Smooth muscle cell of the umbilical artery (primary cell): ENCODE measurements at places on chromosomes 4 and X. TPM values are rescaled to one million over a fixed set of nuclear protein-coding genes. Genes with fewer than 3 reads are reported as not detected.

Gene PABPC4L
- 8.6 and 25.2 TPM in 2 replicates for total RNA-seq

Gene PLS3
- total RNA-seq, result 504 and 520 TPM in 2 replicates

Gene ELMOD2
- 60.0 and 72.8 TPM in 2 replicates for total RNA-seq

Gene CXCR3
- not detected in 2 replicates for total RNA-seq

Gene TCEAL7
- 15.9 and 26.1 TPM in 2 replicates for total RNA-seq

Gene CXorf58
- not detected in 2 replicates for total RNA-seq

Gene DUSP21
- total RNA-seq, result not detected in 2 replicates

Gene GRIA2
- not detected in 2 replicates for total RNA-seq

Gene EREG
- total RNA-seq, result under 0.01 and 0.09 TPM in 2 replicates

Gene HPSE
- total RNA-seq, result 0.30 and 0.32 TPM in 2 replicates

Gene RAB33A
- total RNA-seq, result 1.8 and 9.8 TPM in 2 replicates

Gene MAGEA10
- total RNA-seq, result not detected in 2 replicates

Gene RHOXF1
- not detected in 2 replicates for total RNA-seq

Gene TEX13A
- not detected in 2 replicates for total RNA-seq

Gene NLRP2B
- not detected in 2 replicates for total RNA-seq

Gene HTRA3
- 0.42 and 12.5 TPM in 2 replicates for total RNA-seq

Gene HDAC6
- total RNA-seq, result 32.1 and 37.5 TPM in 2 replicates

Gene MAGEB17
- not detected in 2 replicates for total RNA-seq

Gene KCTD8
- not detected in 2 replicates for total RNA-seq

Gene RPL34
- 376 and 608 TPM in 2 replicates for total RNA-seq

Gene KCND1
- 0.89 and 2.6 TPM in 2 replicates for total RNA-seq

Gene GLRA3
- not detected in 2 replicates for total RNA-seq

Gene SSX7
- not detected in 2 replicates for total RNA-seq

Gene TEX11
- total RNA-seq, result 1.5 TPM in 1 of 2 replicates, not detected in the other

Gene TCP11X2
- total RNA-seq, result not detected in 2 replicates

Gene HSD17B13
- total RNA-seq, result 0.05 and 0.30 TPM in 2 replicates

Gene CT45A1
- not detected in 2 replicates for total RNA-seq

Gene SLITRK4
- total RNA-seq, result 3.6 and 6.6 TPM in 2 replicates

Gene HTN3
- not detected in 2 replicates for total RNA-seq

Gene GATA1
- total RNA-seq, result not detected in 2 replicates
